Dorsolateral prefrontal cortex (tissue), 122 donors: ENCODE measurements at places on chromosomes 11 and 22. TPM values are rescaled to one million over a fixed set of nuclear protein-coding genes. Genes with fewer than 3 reads are reported as not detected.

CRYBA4 gene
- total RNA-seq: not detected

SCN4B gene
- 59.3 TPM for total RNA-seq

KCNK7 gene
- 8.1 TPM for total RNA-seq

MAML2 gene
- 12.6 TPM for total RNA-seq

SGSM1 gene
- 43.8 TPM for total RNA-seq

MUC2 gene
- total RNA-seq: not detected

YIF1A gene
- total RNA-seq: 29.0 TPM

RNH1 gene
- total RNA-seq: 80.5 TPM

FAM181B gene
- total RNA-seq: 20.2 TPM

MFRP gene
- not detected for total RNA-seq

RFPL3 gene
- 1.4 TPM for total RNA-seq

MCHR1 gene
- 19.2 TPM for total RNA-seq
